ENCODE measurements at places on chromosomes 6 and 20. TPM values are rescaled to one million over a fixed set of nuclear protein-coding genes. Genes with fewer than 3 reads are reported as not detected.

DNA sequence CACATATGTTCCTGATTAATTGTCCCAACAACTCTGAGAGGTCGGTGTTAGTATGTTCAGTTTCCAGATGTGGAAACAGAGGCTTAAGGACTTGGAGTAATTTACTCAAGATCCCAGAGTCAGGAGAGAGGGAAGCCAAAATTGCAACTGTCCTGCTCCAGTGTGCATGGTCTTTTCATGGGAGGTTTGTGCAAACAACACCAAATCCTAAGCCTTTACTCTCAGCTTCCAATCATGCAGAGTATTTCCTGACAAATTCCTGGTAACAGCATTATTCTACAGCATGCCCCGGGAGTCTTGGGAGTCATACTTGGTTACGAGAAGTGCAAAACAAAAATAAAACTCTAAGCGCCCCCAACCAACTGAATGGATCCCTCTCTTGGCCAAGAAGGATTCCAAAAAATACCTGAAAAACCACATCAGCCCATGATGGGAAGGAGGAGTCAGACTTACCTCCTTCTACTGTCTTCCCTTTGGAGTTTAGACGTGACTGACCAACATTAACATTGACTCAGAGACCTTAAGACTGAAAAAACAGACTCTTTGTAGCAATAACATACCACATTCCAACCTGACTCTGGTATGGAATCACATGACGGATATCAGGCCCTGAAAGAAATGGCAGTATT is 30.8 kb upstream of the PPP1R3G start:
- no peaks in the 10 kb centered on the region for H3K36me3 ChIP-seq
- H3K4me1 ChIP-seq, result no peaks in the 10 kb centered on the region
- no peak for DNase-seq
- H3K27ac ChIP-seq, result no peak overlapping the region
- no peak overlapping the region for H3K4me3 ChIP-seq
- H3K27me3 ChIP-seq, result no peaks in the 10 kb centered on the region

- H3K4me1 ChIP-seq, result no peaks in the 10 kb centered on the region
- no peak overlapping the region for H3K4me3 ChIP-seq
- H3K27ac ChIP-seq, result no peak overlapping the region
- no peaks in the 10 kb centered on the region for H3K27me3 ChIP-seq
- H3K36me3 ChIP-seq, result no peaks in the 10 kb centered on the region
- DNase-seq, result no peak
Observed at GRCh38 chr6:102438171-102438570, 1044.7 kb downstream of the GRIK2 start.

DNA sequence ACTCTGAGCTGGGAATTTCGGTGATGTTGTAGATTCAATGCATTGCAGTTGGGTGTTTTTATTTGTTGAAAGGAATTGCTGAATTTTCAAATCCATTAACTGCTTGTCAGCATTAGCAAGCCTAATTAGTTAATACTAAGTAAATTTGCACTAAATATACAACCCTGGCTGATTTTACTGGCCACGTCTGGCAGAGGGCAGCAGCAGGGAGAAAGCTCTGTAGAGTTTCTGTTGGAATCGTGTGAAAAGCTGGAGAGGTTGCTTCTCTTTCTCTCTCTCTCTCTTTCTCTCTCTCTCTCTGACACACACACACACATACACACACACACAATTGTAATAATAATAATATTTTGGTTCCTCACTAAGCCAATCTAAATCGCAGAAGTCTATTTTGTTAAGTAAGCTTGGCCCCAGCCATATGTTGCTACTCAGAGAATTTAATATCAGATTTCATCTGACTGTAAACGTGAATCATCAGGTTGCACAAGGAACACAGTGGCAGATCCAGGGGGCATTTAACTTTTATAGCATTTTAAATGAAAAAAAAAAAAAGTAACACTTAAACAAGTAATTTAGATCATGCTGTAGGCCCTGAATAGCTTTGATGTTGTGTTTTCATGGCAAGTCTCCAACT is 289.5 kb downstream of the ESR1 start:
- no peaks in the 10 kb centered on the region for H3K36me3 ChIP-seq
- H3K4me3 ChIP-seq, result no peak overlapping the region
- no peaks in the 10 kb centered on the region for H3K27me3 ChIP-seq
- H3K27ac ChIP-seq, result no peak overlapping the region

ZNF311 gene
- total RNA-seq, result not detected

PSORS1C2 gene
- total RNA-seq, result not detected

CST5 gene
- total RNA-seq, result not detected

DNA sequence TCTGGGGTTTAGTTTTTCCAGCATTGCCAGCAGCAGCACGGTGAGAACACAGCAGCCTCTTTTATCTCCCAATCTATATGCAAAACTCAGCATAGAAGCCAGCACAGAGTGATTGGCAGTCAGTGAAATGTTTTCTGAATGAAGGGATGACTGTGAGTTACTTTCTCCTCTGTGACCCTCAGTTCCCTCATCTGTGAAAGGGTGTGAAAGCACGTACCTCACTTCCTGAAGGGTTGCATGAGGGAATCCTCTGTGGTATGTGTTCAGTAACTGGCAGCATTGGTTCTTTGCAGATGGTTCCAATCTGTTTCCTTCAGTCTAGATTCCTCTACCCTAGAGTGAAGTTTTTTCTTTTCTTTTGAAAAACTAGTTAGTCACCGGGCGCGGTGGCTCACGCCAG is 40.0 kb downstream of the EFCAB8 start:
- H3K27ac ChIP-seq, result no peak overlapping the region
- no peaks in the 10 kb centered on the region for H3K4me1 ChIP-seq
- H3K4me3 ChIP-seq, result no peak overlapping the region

GRCh38 chr6:54463354-54464024 is 155.2 kb downstream of the TINAG start:
- H3K4me3 ChIP-seq, result no peak overlapping the region
- no peak overlapping the region for H3K27ac ChIP-seq
- no peak for DNase-seq
- no peaks in the 10 kb centered on the region for H3K27me3 ChIP-seq
- no peaks in the 10 kb centered on the region for H3K36me3 ChIP-seq

GRCh38 chr20:6421321-6422248 is 298.8 kb upstream of the FERMT1 start:
- no peaks in the 10 kb centered on the region for H3K27me3 ChIP-seq
- DNase-seq, result no peak
- H3K4me1 ChIP-seq, result no peaks in the 10 kb centered on the region
- H3K4me3 ChIP-seq, result no peak overlapping the region

GRCh38 chr6:124757560-124757959 is 204.7 kb upstream of the RNF217 start:
- no peaks in the 10 kb centered on the region for H3K36me3 ChIP-seq
- H3K27ac ChIP-seq, result no peak overlapping the region
- no peak overlapping the region for H3K4me3 ChIP-seq

DNA sequence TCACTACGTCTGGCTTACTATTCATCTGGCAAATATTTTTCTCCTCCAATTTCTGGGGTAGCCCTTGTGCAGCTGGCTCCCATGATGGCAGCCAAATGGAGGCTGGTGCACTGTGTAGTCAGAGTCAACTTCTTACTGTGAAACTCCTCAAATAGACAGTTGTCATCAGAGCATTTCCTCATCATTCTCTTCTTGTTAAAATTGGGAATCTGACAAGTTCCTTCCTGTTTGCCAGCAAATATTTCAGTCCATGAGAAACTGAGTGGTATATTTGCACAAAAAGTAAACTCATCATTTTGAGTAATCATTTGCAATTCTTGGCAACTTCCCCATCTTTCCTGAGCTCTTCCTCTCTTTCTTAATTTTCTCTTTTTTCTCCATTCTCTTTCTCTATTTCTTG is 394.9 kb upstream of the RGS17 start:
- no peak overlapping the region for H3K27ac ChIP-seq
- H3K36me3 ChIP-seq, result no peaks in the 10 kb centered on the region
- H3K4me3 ChIP-seq, result no peak overlapping the region
- no peaks in the 10 kb centered on the region for H3K27me3 ChIP-seq
- DNase-seq, result no peak

- H3K27ac ChIP-seq, result no peak overlapping the region
- peaks cover 19% of the 10 kb centered on the region for H3K4me1 ChIP-seq
- no peak overlapping the region for H3K4me3 ChIP-seq
- no peaks in the 10 kb centered on the region for H3K36me3 ChIP-seq
- no peak for DNase-seq
- H3K27me3 ChIP-seq, result no peaks in the 10 kb centered on the region
Observed at GRCh38 chr20:40683221-40683893, 5.7 kb downstream of the MAFB start.

GRCh38 chr6:66126358-66126757 is 419.3 kb upstream of the EYS start:
- no peaks in the 10 kb centered on the region for H3K27me3 ChIP-seq
- H3K27ac ChIP-seq, result no peak overlapping the region
- no peaks in the 10 kb centered on the region for H3K36me3 ChIP-seq
- no peaks in the 10 kb centered on the region for H3K4me1 ChIP-seq

DNA sequence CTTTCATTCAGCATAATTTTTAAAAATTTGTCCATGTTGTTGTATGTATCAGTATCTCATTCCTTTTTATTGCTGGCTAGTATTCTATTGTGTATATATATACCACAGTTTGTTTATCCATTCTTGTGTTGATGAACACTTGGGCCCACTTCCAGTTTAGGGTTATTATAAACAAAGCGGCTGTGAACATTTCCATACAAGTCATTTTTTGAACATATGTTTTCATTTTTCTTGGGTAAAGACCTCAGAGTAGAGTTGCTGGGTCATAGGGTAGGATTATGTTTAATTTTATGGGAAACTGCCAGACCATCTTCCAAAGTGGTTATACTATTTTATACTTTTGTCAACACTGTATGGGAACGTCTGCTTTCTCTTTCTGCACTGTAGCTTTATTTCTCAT is 55.3 kb downstream of the RBM24 start:
- H3K27me3 ChIP-seq, result no peaks in the 10 kb centered on the region
- DNase-seq, result no peak

SASH1 gene
- total RNA-seq, result 21.0 TPM

- no peaks in the 10 kb centered on the region for H3K36me3 ChIP-seq
- peaks cover 44% of the 10 kb centered on the region for H3K4me1 ChIP-seq
- DNase-seq, result no peak
- no peak overlapping the region for H3K27ac ChIP-seq
- no peak overlapping the region for H3K4me3 ChIP-seq
Observed at GRCh38 chr6:16473184-16473907, 235.0 kb downstream of the GMPR start.

DNA sequence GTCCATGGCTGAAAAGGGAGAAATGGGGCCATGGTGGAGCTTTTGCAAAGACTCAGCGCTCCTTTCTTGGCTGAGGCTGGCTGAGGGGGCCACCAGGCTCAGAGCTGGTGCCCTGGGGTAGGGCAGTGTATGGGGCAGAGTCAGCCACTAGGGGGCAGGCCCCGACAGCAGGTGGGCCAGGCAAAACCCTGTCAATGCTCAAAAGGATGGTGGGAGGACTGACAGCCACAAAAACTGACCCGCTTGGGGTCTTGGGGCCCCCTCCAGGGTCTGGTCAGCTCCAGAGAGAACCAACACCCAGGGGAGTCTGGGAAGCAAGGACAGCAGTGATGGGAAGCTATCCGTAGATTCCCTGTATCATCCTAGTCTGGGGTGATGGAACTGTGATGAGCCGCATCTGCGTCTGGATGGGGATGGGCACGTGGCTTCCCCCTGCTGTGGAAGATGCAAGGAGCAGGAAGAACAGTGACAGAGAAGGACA is 306.9 kb downstream of the DHX35 start:
- H3K36me3 ChIP-seq, result no peaks in the 10 kb centered on the region
- H3K27me3 ChIP-seq, result no peaks in the 10 kb centered on the region
- no peaks in the 10 kb centered on the region for H3K4me1 ChIP-seq

GRCh38 chr6:34248198-34248726 is 544 bp downstream of the SMIM29 start:
- H3K4me1 ChIP-seq, result peaks cover 23% of the 10 kb centered on the region
- no peaks in the 10 kb centered on the region for H3K27me3 ChIP-seq
- H3K4me3 ChIP-seq, result peak overlapping the region; percentile 47
- peak; percentile 63 for DNase-seq

Measured in body of pancreas (tissue), 4 donors.